ENCODE measurements at places on chromosomes 4 and X.

- no peak for DNase-seq
These were observed 41.1 kb downstream of the ADRA2C start for GRCh38 chr4:3807311-3807710.

- DNase-seq, result peak; percentile 13
These were observed 239.4 kb upstream of the STK26 start for GRCh38 chrX:131783555-131784308.

GRCh38 chr4:126183206-126183605 is 868.5 kb downstream of the FAT4 start:
- no peak for DNase-seq

DNA sequence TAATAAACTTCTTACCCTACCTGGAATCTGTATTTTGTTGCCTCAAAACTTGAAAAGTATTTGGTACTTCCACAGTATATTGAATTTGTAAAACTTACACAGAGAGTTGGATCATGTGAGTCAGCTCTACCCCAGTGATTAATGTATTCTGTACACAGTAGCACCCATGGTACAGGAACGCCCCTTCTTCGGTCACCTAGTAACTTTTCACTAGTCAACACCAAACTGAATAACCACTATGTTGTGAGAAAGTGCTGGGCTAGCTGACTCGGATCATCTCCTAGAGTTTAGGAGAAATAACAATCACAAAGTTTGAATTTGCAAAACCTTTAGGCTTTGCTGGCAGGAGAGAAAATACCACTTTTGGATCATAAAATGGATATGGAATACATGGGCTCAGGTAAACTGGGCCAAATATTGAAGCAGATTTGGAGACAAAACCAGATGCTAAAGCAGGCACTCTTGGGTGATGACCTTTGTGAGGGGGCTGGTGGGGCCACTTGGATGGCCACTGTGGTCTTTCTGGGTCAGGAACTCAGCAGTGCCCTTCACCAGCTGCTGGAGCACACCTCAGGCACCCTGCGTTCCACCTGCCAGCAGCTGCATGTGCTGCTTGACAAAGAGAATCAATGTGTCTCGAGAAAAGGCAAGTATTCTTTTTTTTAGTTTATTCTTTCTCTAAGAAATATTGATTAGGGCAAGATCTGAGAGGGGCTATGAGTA is at the start of gene DTHD1:
Gene DTHD1, plus strand, starts transcription at position 233 of the 723 bp plus-strand sequence. Its CDS starts 143 bp downstream, at position 376.
- DNase-seq, result no peak
